ENCODE measurements at places on chromosomes 5 and 9. TPM values are rescaled to one million over a fixed set of nuclear protein-coding genes. Genes with fewer than 3 reads are reported as not detected.

MYOT gene
- total RNA-seq: 0.13 TPM

RALGPS1 gene
- total RNA-seq: 1.6 TPM

SCGB3A2 gene
- total RNA-seq: not detected

STC2 gene
- 49.1 TPM for total RNA-seq

SPATA31A3 gene
- total RNA-seq: not detected

FBP2 gene
- total RNA-seq: not detected

PLPP7 gene
- not detected for total RNA-seq

FST gene
- 1.4 TPM for total RNA-seq

SLC46A2 gene
- not detected for total RNA-seq

LVRN gene
- total RNA-seq: 0.03 TPM

SLC6A19 gene
- total RNA-seq: 0.62 TPM

DDX4 gene
- total RNA-seq: not detected

TAF11L8 gene
- not detected for total RNA-seq

ITK gene
- 0.08 TPM for total RNA-seq

PPP1R26 gene
- 17.3 TPM for total RNA-seq

CATSPER3 gene
- total RNA-seq: 0.15 TPM

FOXD4L6 gene
- total RNA-seq: 0.06 TPM

BTNL8 gene
- not detected for total RNA-seq

SLC6A3 gene
- 1.3 TPM for total RNA-seq

TXNDC8 gene
- total RNA-seq: not detected

SPOUT1 gene
- 51.4 TPM for total RNA-seq

SELENOP gene
- total RNA-seq: 0.37 TPM

CCNJL gene
- total RNA-seq: 11.2 TPM

PCDHA11 gene
- total RNA-seq: 0.24 TPM

NREP gene
- 3.6 TPM for total RNA-seq

Data from A549 treated with AZD2906 at 1 μM for 4 hours (cell line).